ENCODE measurements at places on chromosomes 2 and 18.

- DNase-seq, result no peak
Measured at GRCh38 chr2:219284501-219285372, 5.6 kb downstream of the DNAJB2 start.

DNA sequence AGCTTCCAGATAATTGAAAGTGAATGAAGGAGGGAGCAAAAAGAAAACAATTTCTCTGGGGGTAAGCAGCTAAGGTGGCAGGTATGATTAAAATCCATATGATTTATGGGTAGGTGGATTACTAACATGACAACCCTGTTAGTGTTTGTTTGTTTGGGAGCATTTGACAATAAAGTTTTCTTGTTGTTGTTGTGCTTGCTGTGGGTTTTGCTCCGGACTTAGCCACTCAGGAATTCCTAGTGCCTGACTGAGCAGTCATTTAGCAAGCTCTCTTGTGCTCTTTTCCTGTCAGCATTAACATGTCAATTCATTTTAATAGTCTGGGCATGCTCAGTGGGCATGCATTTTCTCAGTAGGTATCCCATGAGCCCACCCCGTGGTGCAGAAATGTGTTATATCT, 674.8 kb upstream of the ZEB2 start:
- DNase-seq, result no peak

DNA sequence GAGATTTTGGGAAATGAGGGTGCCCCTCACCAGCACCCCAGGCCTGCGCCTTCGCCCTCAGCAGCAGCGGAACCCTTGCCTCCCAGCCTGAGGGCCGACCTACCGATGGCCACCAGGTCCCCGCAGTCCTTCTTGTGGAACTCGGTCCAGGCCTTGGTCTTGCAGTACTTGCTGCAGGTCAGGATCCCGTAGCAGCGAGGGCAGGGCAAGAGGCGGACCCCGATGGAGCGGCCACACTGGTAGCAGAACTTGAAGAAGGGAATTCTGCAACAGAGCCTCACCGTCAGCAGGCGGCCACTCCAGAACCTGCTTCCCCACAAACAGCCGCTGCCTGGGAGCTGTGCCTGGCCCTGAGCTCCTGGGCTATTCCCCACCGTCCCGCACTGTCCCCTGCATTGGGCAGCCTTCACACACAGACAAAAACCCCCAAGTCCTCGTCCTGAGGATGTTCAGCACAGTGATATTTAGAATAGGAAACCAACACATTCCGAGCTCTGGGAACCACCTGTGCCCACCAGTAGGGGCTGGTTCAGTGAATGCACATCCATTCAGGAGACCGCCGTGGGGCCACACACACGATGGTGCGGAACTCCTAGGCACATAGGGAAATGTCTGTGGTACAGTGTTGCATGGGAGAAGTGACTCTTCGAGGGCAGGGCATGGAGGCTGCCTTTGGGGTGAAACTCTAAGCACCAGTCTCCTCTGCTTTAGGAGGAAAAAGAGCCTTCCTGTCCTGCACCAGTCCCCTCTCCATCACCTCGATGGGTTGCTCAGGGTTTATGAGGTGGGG, 45.6 kb downstream of the GPC1 start:
- DNase-seq, result peak; percentile 7

GRCh38 chr2:22826703-22827102, 558.3 kb upstream of the KLHL29 start:
- no peak for DNase-seq

GRCh38 chr2:11213090-11213638, 57.9 kb downstream of the SLC66A3 start:
- DNase-seq, result no peak

DNA sequence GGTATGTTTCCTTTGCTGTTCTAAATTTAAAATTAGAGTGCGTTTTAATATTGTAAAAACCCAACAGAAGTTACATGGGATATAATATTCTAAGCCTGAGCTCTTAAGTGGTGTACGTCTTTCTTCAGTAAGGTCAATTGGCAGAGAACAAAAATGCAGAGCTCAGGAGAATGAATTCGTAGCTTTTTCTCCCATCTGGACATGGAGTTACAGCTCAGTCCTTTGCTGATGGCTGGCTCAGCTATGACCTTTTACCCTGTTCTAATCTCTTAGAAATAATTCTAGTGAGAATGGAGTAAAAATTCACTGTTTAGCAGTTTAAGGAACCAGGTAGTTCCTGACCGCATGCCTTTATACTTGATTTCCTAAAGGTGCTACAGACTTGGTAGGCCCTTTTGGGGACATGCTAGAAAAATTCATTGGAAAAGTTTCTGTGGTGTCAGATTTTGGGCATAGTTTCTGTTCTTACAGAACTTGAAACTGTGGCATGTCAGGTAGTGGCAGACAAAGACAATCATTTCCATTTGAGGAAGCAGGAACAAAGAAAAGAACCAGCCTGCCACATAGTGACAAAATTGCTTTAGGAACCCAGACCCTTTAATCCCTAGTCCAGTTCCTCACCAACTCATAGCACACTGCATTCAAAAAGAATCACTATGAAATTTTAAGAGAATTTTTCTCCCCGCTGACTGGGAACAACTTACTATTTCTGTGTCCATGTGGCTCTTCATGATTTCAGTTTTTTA, 566.8 kb upstream of the ZNF804A start:
- no peak for DNase-seq

DNA sequence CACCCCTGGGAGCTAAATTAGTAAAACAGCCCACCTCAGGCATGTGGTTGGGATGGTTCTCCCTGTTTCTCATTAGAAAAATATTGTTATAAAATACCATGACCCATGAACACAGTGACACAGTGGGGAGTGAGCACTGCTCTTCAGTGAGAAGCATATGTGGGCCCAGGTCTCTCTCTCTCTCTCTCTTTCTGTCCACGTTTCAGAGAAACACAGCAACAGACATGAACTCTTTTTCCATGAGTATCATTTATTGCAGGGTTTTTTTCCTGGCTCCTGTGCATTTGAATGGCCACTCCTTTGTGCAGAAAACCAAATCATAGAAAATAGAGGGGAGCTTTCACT, 41.2 kb downstream of the CYRIA start:
- DNase-seq, result no peak

- no peak for DNase-seq
Measured at GRCh38 chr2:136175466-136175865, 57.5 kb upstream of the CXCR4 start.

GRCh38 chr2:112472547-112473263, 9.3 kb upstream of the TTL start:
- no peak for DNase-seq
